Glutamatergic neuron (in vitro differentiated cells): ENCODE measurements at places on chromosomes 6 and 20. TPM values are rescaled to one million over a fixed set of nuclear protein-coding genes. Genes with fewer than 3 reads are reported as not detected.

TRIM15 gene
- total RNA-seq = not detected

ERVFRD-1 gene
- total RNA-seq = not detected

NINL gene
- total RNA-seq = 86.8 TPM

ZGPAT gene
- total RNA-seq = 41.5 TPM

PRDM13 gene
- 13.9 TPM for total RNA-seq

EIF6 gene
- total RNA-seq = 85.2 TPM

SLC22A16 gene
- total RNA-seq = not detected

CCN5 gene
- total RNA-seq = not detected

PRL gene
- not detected for total RNA-seq

ARHGAP40 gene
- total RNA-seq = not detected
